ENCODE measurements at places on chromosomes 5 and 9.

DNA sequence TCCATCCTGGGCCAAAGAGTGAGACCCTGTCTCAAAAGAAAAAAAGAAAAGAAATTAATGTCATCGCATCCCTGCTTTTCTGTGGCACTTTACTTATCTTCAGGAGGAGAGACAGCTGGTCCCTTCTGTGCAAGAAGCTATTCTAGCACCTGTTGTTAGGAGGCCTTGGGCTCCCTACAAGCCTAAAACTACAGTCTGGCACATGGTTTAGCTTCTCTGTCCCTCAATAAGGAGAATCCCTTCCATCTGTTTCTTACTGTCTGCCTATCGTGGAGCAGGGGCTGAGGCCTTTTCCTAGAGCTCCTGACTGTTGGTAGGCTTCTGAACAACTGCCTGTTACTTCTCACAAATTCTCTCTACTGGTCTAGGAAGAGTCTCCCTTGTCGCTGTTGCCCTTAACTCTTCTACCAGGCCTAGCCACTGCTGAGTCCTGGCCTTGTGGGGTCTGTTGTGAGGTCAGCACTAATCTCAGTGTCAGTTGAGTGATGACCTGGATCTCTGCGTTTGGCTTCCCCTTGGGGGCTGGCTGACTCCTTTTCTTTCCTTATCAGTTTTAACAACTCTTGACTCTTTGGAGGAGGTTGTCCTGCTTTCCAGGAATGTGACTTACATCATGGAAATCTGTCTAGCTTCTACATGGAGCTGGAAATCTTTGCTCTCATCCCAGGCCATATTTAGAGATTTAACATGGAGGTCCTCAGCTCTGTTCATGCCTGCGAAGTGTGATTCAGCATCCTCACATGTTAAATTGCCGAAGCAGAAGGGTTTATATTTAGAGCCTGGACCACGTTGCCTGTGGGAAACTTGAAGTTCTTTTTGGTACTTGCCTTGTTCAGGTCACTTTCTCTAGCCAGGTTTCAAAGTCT is 5.7 kb upstream of the GARNL3 start:
- DNase-seq: no peak

DNA sequence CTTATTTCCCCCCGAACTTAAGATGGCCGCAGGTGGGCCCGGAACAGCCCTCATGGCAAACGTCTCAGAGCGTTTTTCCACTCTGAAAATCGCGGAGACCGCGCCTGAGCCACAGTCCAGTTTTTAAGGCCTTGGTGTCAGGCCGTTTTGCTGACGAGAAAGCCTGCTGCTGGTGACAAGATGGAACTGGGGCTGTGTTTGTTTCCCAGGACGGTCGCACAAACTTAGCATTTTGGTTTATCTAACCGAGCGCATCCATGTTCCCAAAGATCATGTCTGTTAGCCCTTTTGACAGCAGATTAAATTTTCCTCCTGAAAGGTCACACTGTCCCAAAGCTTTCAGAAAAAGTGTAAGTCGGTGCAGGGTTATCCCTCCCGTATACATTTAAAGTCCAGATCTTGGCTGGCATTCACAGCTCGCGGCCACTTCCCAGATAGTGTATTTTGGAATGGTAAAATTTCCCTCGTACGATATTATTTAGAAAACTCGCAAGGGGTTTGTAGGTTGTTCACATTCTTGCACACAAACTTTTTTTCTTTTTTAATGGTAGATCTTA is 812 bp downstream of the SREK1 start:
- DNase-seq: no peak

DNA sequence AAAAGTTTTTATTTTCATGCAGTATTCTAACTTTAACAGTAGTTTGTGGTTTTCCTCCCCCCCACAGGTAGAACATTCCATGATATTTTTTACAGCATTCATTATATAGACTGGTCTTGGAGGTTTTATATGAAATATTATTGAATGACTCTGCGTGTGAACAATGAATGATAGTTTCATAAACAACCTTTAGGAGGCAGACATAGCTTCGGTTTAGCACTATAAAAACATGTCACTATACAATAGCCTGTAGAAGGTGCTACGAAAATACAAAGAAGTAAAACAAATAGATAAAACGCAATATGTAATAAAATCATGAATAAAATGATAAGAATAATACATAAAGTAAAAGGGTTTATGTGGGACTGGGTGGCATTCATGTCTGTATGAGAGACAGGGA is 8.5 kb downstream of the KLF4 start:
- no peak for DNase-seq

DNA sequence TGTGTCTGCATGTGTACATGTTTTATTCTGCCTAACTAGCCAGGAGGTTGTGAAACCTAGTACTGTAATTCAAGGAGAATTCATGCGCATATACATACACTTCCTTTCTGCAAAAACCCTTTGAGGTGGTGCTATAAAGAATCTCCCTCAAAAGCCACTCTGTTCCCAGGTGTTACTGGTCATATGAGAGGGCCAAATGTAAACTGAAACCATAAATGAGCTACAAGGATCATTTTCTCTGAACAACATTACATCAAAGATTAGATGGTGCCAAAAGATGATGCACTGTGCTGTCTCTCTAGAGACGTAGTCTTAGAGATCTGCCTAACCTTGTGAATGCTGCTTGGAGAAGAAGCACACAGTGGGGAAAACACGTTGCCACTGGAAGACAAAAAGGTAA is 15.7 kb downstream of the NREP start:
- DNase-seq: no peak

- no peak for DNase-seq
Observed at GRCh38 chr5:150438873-150439546, 10.5 kb downstream of the RPS14 start.

DNA sequence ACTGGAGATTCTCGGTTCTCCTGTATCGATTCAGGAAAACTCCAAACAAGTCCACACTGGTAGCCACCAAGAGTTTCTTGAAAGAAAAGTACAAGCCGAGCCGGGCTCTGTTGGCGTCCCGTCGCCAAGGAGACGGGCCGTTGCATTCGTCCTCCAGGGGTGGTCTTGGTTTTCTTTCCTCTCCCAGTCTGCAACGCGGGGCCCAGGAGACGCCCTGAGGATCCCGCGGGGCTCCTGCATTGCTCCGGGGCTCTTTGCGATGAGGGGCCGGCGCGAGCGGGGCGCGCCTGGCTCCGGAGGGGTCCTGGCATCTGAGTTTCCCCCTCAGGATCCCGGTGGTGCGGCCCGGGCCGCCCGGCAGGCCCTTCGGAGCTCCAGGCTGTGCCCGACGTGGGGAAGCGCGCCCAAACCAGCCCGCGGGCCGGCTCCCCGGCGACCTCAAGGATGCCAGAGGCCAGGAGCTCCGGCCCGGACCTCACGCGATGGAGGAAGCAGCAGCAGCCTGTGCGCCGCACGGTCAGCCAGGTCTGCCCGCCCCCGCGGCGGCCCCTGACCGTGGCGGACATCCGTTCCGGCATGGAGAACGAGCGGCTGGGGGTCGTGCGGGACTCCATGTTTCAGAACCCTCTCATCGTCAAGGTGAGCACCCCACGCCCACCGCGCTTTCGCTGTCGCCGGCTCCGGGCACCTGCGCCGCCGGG is at the start of gene CFAP77:
Gene CFAP77, plus strand, starts transcription at position 384 of the 701 bp plus-strand sequence. Its CDS starts 61 bp downstream, at position 445.
- no peak for DNase-seq

- no peak for DNase-seq
Observed at GRCh38 chr5:78076351-78076750, 218.1 kb downstream of the AP3B1 start.

- DNase-seq: no peak
Observed at GRCh38 chr9:89779405-89780203, 174.8 kb downstream of the GADD45G start.

GRCh38 chr5:180495991-180496741 is 2.0 kb downstream of the CNOT6 start:
- no peak for DNase-seq

DNA sequence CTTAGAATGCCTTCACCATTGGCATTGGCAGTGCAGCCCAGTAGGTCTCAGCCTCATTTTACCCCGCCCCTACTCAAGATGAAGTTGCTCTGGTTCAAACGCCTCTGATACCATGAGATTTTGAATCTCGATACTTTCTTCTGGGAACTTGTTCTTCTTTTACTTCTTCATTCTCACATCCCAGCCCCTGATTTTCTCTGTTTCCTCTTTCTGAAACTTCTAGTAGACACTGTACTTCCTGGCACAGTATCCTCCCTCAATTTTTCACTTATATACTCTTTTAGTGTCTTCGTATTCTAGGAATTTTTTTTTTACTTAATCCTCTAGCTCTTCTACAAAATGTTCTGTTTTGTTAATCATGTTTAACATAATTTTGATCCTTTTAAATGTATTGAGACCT is 13.1 kb upstream of the ZNF79 start:
- no peak for DNase-seq

- no peak for DNase-seq
Observed at GRCh38 chr9:107971241-107971640, 481.7 kb upstream of the KLF4 start.

DNA sequence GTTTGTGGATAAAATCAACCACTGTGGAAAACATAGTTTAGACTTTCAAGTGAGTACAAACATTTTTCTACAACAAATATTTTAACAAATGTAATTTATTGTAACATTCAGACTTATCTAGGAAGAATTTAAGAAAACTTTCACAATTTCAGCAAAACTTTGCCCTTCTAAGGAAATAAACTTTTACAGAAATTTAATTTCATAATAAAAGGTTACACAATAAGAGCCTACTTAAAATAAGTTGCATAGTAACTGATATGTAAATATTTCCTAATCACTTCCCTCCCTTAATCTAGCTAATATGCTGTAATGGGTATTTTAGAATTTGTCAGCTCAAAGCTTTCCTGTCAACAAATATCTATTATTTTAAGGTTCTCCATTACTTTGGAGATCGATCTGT is 1899.9 kb downstream of the MAT2B start:
- no peak for DNase-seq

DNA sequence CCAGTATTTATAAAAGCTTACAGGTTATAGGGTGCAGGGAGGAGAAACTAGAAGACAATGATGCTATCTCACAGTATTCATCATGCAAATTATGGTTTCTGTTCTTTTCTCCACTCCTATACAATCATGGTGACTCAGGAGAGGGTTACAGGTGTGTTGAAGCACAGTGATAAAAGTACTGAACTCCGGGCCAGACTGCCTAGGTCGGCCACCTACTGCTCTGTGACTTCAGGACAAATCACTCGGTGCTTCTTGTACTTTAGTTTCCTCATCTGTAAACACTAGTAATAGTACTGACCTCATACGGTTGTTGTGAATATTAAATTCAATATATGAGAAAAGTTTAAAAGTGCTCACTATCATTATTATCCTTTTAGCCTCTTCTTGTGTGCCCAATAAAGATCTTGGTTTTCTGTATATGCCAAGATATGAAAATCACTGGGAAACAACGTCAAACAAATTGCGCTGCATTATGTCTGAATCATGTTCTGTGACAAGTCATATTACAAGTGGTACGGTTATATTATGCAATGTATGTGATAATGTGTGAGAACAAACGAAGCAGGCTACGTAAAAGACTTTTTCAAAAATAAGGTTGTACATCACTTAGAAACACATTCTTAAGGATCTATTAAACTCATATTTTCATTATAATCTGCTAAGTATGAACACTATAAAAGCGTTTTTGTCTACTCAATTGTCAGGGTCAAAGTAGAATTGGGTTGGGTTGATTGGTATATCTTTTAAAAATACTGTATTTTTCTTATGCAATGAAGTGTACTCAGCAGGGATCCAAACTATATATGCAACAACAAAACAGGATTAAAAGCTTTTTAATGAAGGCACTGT is 153.3 kb downstream of the EFNA5 start:
- DNase-seq: no peak

GRCh38 chr5:134844252-134844651 is 1.5 kb upstream of the C5orf24 start:
- no peak for DNase-seq

DNA sequence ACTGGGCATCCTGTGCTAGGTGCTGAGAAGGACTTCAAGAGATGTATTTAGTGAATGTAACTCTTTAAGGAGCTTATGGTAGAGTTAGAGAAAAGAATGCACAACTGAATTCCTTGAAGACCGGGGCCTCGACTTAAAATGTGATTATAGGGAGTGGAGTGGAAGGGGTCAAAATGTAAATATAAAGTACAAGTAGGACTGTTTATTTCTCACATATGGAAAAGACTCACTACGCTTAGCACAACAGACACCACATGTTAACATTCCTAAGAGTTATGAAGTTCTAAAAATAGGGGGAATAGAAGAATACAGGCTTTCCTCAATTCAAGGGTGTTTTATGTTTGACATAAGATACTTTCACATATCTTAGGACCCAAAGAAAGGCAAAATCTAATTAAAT is 117.8 kb upstream of the OSMR start:
- DNase-seq: no peak

DNA sequence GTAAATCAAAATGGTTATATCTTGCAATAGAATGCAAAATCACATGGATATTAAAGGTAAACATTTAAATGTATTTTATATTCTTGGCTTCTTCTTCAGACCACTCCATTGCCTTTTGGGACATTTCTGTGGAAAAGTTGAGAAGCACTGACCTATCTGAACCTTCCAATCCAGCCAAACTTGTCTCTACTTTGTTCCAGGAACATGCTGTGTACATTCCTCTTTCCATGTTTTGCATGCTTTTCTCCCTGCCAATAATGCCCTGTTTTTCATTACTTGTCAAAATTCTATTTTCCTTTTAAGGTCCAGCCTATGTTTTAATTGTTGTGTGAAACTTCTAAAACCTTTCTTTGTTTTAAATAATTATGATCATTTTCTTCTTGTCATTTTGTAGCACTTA is 28.3 kb downstream of the JAK2 start:
- no peak for DNase-seq

DNA sequence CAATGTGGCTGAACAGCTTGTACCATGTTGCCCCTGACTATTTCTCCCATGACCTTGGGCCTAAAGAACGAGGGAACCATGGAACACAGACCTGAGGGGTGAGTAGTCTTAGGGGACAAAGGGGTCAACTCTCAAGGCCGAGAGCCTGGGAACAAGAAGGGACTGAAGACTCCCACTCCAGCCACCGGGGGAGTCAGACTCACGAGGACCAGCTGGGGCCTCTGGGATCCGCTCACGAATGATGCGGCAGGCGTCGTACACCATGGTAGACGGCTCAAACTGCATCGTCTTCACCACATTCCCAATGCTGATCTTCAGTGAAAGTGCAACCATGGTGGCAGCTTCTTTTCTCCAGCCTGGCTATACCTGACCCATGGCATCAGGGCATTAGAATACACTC is 6.6 kb downstream of the TLN1 start:
- DNase-seq: no peak

DNA sequence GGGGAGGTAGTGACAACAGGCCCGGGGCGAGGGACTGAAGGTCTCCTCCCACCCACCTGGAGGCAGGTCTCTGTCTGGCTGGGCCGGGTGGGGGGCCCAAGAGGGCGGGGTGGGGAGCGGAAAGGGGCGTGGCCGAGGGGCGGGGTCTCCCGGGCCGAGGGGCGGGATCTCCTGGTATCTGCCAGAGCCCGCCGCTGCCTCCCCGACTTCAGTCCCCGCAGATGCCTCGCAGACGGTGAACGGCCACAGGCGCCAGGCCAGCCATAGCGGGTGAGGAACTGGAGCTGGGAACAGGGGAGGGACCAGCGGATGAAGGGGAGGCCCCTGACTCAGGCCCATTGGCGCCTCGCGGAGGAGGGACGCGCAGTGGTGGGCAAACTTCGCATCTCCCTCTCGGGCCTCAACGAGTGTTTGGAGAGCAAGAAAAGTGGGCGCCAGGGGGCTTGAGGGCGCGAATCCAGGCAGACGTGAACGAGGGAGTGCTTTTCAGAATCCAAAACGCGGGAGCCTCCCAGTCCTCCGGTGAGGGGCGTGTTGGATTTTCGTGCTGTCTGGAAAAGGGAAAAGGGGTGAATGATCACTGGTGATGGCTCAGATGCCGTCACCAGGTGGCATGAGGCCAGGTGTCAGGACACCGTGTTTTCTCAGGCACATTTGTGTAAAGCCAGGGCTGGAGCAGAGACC is at the start of gene ADGRD2:
Gene ADGRD2, plus strand, starts transcription at position 211 of the 684 bp plus-strand sequence. CDS start 1,216 bp downstream, outside the sequence.
- no peak for DNase-seq

- DNase-seq: no peak
Observed at GRCh38 chr5:179132586-179133355, 72.6 kb downstream of the ZNF354C start.
